ENCODE measurements at places on chromosomes 2 and 18.

GRCh38 chr2:69652206-69652605, 8.7 kb upstream of the AAK1 start:
- DNase-seq, result peak; percentile 56

DNA sequence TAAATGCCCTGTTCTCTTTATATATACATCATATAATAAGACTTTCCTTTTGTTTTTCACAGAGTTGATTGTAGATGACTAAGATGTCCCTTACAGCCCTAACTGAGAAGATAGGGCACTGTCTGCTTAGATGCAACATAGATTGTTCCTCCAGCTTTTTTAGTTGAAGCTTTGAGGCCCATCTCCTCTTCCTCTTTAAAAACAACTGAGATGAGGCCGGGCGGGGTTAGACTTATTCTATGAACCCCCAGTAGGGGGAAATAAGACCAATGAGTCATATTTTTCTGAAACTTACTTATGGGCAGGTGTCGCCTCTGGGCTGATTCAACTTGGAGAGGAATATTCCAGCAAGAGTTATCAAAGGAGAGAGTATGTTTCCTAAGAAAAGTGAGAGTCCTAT, 84.6 kb downstream of the FBXO15 start:
- DNase-seq, result no peak

GRCh38 chr2:54550547-54550946, 94.4 kb downstream of the SPTBN1 start:
- DNase-seq, result no peak

GRCh38 chr2:177342736-177343135, 49.8 kb upstream of the AGPS start:
- DNase-seq, result no peak

DNA sequence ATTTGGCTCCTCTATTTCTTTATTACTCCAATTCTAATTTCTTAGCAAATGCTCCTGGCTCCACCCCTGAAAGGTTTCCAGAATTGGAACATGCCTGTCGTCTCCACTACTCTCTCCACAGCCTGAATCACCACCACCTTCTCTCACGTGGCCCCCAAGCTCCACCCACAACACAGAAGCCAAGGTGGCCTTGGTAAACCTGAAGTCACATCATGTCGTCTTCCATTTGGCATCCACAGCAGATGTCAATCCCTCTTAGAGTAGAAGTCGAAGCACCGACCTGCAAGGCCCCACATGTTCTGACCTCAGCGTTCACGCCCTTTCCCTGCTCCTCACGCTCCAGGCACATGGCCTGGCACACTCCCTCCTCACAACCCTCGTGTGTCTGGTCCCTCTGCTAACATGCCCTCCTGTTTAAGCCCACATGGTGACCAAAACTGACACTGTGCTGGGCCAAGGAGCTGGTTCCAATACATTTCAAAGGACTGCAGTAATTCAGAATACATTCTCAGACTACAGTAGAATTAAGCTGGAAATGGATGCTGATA, 56.3 kb upstream of the GPC1 start:
- DNase-seq, result no peak

DNA sequence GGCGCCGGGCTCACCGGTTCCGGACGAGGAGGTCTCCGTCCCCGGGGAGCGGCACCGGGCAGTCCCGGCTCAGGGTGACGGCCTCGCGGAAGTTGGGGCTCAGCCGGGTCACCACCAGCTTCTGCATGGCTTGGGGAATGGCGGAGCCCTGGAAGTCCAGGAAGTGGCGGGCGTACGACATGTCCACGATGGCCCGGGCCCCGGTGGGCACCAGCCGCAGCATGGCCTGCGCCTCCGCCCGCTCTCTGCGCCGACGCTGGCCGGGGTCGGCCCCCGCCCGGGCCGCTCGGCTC, 157 bp downstream of the PTGR3 start:
- DNase-seq, result no peak

DNA sequence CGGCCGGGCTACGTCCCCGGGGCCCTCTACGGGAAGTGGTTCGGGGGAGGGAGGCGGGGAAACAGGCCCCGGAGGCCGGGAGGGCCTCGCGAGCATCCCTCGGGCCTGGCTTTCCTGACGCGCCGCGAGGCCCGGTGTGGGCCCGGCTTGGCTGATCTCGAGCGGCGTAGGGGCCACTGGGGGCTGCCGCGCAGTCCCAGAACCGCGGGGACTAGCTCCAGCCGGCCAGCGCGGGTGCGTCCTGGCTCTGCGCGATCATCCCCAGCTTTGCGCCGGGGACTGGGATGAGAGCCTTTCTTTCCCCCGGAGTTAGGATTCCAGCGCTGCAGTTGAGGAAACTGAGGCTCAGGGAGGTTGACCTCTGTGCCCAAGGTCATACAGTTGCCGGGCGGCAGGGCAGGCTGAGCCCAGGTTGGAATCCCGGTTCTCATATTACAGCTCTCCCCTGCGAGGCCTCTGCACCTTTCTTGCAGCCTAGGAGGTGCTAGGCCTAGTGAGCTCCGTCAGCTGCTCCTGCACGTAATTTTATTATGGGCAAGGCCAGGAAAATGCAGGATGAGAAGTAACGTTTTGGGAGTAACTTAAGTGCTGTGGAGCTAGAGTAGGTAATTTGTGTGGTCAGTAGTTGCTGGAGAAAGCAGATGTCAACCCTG, 501 bp downstream of the LPIN1 start:
- peak; percentile 23 for DNase-seq

DNA sequence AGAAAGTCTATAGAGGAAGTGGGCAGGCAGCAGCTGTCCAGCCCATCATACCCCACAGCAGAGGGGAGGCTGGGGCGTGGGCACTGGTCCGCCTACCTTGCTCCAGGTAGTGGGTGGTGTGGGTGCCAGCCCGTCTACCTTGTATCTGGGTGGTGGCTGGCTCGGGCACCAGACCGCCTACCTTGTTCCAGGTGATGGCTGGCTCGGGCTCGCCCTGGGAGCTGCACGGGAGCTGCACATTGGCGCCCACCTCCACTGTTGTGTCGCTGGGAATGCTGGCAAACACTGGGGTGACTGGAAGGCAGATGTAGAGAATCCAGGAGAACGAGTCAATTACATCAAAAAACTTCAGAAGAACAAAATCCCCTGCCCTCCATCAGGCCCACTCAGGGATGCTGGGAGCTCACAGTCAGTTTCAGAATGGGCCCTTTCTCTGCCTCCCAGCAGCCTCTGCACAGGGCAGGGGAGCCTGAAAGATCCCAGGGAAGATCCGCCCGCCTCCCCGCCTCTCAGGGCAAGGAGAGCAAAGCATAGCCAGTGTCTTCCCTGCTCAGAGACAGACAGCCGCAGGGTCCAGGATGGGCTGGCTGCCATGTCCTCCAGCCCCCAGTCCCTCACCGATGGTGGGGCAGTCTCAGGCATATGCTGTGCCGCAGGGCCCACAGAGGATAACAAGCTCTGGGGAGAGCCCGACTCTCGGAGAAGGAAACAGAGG, 82.3 kb downstream of the PXDN start:
- DNase-seq, result no peak

DNA sequence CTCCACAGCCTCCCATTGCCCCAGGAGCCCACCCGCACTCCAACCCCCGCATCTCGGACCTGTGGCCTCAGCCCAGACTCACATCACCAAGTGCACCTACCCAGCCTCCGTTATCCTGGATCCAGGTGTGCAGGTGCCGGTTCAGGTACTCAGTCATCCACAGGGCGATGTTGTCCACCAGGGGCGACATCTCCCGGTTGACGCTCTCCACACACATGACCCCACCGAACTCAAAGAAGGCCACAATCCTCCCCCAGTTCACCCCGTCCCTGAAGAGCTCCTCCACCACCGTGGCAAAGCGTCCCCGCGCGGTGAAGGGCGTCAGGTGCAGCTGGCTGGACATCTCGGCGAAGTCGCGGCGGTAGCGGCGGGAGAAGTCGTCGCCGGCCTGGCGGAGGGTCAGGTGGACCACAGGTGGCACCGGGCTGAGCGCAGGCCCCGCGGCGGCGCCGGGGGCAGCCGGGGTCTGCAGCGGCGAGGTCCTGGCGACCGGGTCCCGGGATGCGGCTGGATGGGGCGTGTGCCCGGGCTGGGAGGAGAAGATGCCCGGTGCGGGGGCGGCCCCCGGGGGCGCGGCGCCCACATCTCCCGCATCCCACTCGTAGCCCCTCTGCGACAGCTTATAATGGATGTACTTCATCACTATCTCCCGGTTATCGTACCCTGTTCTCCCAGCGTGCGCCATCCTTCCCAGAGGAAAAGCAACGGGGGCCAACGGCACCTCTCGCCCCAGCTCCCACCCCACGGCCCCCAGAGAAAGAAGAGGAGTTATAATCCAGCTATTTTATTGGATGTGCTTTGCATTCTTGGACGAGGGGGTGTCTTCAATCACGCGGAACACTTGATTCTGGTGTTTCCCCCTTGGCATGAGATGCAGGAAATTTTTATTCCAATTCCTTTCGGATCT, 1.3 kb downstream of the BCL2 start:
- no peak for DNase-seq
